ENCODE measurements at places on chromosomes 11 and 22.

DNA sequence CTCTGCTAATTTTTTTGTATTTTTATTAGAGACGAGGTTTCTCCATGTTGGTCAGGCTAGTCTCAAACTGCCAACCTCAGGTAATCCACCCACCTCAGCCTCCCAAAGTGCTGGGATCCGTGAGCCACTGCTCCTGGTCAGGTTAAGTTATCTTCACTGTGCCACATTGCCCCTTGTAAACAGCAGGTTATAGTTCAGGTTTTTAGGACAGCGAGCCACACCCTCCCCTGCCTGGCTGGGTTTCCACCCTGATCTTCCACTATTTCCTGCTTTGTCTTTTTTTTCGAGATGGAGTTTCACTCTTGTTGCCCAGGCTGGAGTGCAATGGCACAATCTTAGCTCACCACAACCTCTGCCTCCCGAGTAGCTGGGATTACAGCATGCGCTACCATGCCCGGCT lies 16.1 kb downstream of the ACO2 start:
- no peak for DNase-seq

- no peak for DNase-seq
Measured at GRCh38 chr11:33704240-33705002, 3.8 kb upstream of the C11orf91 start.

DNA sequence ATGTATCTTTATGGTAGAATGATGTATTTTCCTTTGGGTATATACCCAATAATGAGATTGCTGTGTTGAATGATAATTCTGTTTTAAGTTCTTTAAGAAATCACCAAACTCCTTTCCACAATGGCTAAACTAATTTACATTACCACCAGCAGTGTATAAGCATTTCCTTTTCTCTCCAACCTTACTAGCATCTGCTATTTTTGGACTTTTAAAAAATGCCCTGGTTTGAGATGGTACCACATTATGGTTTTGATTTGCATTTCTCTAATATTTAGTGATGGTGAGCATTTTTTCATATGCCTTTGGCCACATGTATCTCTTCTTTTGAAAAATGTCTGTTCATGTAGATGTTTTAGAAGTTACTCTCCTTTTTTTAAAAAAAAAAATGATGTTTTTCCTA lies 142.0 kb downstream of the METTL15 start:
- no peak for DNase-seq

DNA sequence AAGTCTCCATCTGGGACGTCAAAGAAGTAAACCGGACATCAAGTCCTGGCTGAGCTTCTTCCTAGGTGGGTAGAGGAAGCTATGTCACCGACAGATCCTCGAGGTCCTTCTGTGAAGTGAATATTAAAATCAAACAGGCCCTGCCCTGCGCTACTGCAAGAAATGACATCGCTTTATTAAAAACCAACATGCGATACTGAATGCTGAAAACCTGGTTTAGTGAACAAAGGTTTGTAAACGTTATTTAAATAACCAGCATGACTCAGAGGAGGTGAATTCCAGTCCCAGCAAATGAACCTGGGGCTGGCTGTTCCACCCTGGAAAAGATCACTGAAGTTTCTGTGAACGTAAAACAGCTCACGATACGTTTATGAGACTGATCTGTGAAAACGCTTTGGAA lies 645 bp downstream of the RTCB start:
- DNase-seq = no peak

- no peak for DNase-seq
Measured at GRCh38 chr11:66465373-66466224, 1.1 kb upstream of the PELI3 start.
